Spinal cord (tissue), 10 donors: ENCODE measurements at places on chromosomes 2 and 18. TPM values are rescaled to one million over a fixed set of nuclear protein-coding genes. Genes with fewer than 3 reads are reported as not detected.

GRCh38 chr18:46262856-46263255, 158.7 kb downstream of the HAUS1 start:
- no peak for DNase-seq

GRCh38 chr2:98416383-98417159, 28.1 kb upstream of the INPP4A start:
- DNase-seq: no peak

- no peak for DNase-seq
Measured at GRCh38 chr2:186126181-186126580, 359.9 kb upstream of the ZC3H15 start.

DNA sequence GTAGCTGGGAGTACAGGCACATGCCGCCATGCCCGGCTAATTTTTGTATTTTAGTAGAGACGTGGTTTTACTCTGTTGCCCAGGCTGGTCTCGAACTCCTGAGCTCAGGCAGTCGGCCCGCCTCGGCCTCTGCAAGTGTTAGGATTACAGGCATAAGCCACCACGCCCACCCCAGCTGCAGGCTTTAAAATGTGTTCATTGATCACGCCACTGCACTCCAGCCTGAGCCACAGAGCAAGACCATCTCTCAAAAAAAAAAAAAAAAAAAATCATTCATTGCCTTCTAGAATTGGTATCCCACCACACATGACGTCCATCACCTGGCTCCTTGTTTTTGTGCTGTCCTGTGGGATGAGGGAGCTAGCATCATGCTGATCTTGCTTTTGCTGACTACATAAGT, 127.4 kb downstream of the VIT start:
- no peak for DNase-seq

GRCh38 chr2:236236559-236237452, 27.4 kb downstream of the ASB18 start:
- no peak for DNase-seq

GRCh38 chr2:157559061-157559460, 69.6 kb downstream of the ACVR1C start:
- no peak for DNase-seq

DNA sequence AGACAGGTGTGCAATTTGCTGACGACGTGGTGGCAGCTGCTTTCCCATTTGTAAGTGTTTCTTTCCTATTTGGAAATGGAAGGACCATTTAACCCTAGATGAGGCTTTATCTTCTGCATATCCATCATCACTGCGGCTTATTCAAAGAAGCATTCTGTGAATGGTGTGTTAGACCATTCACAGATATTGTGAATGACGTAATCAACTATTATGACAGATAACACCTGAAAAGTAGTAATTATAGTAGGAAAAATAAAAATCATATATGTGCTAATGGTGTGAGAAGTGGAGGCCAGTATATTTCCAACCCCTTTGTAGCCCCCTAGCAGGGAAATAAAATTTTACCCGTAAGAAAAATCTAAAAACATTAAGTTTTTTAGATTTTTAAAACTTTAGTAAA, 424.5 kb upstream of the CRIM1 start:
- no peak for DNase-seq

CGREF1 gene
- 22.7 TPM for total RNA-seq

AQP12B gene
- total RNA-seq: not detected
